ENCODE measurements at places on chromosomes 7 and 10.

- DNase-seq: no peak
Observed at GRCh38 chr10:45561952-45562351, 110.6 kb downstream of the ZFAND4 start.

DNA sequence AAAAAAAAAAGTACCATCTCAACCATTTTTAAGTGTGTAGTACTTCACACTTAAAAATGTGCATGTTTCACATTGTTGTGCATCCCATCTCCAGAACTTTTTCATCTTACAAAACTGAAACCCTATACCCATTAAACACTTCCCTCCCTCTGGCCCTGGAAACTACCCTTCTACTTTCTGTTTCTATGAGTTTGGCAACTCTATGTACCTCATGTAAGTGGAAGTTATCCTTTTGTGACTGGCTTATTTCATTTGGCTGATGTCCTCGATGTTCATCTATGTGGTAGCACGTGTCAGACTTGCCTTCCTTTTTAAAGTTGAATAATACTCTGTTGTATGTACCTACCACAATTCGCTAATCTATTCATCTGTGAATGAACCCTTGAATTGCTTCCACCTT lies 12.2 kb downstream of the KCNMA1 start:
- no peak for DNase-seq

GRCh38 chr10:132397036-132397541 lies at the start of gene PWWP2B:
Gene PWWP2B (plus strand): TSS chr10:132397200. CDS start chr10:132397227, 27 bp downstream.
- DNase-seq: no peak

- DNase-seq: no peak
Observed at GRCh38 chr7:73644688-73645286, 20.5 kb upstream of the MLXIPL start.

DNA sequence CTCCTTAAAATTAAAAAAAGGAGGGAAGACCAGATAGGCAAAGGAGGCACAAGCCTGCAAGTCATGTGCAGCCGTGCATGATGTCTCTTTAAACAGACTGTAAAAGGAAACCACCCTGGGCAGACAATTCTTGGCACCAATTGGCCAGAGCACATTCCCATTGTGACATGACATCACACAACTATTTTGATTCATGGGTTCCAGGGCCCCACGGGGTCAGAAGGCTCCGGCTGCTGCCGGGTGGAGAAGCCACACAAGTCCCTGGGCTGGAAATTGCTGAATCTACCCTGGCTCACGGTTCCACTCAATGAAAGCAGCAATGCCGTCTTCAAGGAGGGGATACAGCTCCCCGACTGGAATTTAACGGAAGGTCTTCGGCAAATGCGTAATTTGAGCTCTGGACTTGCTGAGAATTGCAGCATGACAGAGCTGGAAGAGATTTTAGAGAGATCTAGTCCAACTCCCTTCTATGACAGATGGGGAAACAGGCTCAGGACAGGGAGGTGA lies 140.5 kb downstream of the PRKAG2 start:
- peak; percentile 94 for DNase-seq

DNA sequence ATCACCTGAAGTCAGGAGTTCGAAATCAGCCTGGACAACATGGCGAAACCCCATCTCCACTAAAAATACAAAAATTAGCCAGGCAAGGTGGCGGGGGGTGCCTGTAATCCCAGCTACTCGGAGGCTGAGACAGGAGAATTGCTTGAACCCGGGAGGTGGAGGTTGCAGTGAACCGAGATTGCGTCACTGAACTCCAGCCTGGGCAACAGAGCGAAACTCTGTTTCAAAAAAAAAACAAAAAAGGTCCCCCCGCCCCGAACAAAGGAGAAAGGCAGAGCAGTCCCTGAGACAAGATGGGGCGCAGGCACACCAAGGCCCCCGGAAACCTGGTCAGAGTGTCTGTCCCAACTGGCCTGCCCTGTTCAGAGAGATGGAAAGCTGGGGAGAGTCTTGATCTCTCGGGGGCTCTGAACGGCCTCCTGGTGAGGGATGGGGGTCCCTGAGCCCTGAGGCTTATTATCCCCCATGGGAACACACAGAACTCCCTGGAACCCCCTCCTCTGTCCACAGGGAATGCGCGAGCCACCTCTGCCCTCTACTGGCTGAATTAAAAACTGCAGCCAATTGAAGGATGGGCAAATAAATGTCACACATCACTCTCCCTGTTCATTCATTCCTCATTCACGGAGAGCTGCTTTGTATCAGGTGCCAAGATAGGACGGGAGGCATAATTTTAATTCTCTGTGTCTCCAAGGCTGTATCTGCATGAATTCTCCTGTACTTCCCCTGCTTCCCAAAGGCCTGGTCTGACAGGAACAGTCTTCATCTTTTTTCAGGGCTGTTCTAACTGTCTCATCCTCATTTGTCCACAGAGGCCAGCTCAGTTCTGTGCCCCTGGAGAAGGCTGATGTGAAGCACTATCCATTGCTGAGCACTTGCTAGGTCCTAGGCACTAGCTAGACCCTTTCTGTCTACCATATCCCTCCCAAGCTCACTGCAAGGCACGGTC lies 28.9 kb downstream of the MAT1A start:
- DNase-seq: no peak

Data from stromal cell of bone marrow (primary cell).